NCI-H1436 treated with DMSO at 0.1 percent for 48 hours (cell line): ENCODE measurements at places on chromosomes 13 and 19.

DNA sequence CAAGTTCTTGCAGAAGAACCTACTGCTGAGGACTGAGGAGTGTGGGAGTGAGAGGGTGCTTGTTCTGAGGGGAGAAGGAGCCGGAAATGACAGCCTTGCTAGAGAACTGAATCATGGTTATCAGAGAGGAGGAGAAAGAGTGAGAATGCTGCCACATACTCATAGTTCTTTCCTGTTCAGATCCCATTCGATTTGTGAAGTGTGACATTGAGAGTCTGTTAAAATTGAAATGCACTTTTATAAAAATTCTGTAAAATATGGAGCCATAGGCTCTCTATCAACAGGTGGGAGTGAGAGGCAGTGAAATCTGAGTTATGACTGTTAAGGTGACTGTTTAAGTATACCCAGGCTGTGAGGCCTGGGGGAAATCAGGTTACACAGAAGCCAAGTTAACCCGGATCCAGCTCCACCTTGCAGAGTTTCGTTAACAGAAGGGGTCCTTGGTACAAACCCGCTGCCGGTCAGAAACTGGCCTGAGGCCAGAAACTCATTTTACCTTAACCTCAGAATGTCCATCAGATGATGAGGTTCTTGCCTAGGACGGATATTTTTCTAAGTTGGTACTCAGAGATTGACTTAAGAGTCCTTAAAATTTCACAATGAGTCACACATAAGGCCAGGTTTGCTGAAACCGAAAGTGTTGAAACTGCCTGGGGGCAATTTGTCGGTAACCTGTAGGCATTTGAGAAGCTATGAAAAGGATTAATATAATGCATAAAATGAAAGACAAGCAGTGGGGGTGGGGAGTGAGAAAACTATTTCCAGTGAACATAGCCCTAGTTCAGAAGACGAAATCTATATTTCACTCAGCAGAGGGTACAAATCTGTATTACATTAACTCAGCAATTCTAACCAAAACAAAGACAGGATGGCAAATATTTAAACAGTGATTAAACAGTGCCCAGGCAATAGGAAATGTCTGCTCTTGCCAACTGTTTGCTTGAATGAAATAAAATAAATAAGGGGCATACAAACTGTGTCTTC, 350.5 kb downstream of the KCNRG start:
- no peak for DNase-seq

DNA sequence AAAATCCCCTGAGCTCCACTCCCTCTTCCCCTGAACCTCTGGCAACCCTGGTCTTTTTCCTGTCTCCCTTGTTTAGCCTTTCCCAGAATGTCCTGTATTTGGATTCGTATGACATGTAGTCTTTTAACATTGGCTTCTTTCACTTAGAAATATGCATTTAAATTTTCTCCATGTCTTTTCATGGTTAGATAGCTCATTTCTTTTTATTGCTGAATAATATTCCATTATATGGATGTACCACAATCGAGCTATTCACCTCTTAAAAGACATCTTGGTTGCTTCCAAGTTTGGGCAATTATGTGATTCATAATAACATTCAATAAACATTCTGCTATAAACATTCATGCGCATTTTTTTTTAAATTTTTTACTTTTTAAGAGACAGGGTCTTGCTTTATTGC, 99.6 kb upstream of the ZNF536 start:
- no peak for DNase-seq

- DNase-seq, result no peak
These were observed 32.6 kb downstream of the UBL3 start for GRCh38 chr13:29817604-29818378.

DNA sequence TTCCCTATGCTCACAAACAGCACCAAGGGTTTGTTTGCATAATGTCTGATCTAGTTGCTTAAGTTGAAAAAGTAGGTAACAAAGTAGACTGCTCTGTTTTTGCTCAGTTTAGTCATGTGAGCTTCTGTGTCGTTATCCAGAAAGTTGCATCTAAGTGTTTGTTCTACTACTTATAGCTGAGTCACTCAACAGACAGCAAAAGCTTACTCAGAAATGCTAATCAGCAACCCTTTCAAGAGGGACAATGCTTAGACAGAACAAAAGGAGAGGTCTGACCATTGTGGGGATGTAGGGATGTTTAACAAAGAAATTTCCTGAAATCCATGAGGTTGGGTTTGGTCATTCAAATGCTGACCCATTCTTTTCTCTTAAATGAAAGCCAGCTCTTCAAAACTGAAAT, 106.4 kb downstream of the ATP8A2 start:
- DNase-seq, result no peak

DNA sequence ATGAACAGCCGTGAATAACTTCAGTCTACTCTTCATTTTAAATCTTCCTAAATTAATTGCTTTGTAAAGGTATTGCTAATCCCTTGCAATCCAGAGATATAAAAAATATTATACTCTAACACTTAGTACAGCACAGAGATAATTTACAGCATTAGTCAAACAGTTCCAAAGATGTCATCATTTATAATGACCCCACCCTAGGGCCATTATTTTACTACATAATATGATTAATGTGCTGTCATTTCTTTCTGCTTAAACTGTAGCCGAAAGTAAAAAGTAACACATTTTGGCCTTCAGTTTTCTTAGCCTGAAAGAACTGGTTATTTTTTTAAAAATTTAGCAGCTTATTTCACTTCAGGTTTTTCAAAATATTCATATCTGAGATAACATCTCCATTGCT, 256.3 kb upstream of the RFC3 start:
- no peak for DNase-seq

- no peak for DNase-seq
These were observed 7.3 kb downstream of the SPATA13 start for GRCh38 chr13:24167666-24168391.

GRCh38 chr19:47135156-47135555, 4.5 kb downstream of the SAE1 start:
- DNase-seq, result no peak

- peak; percentile 50 for DNase-seq
These were observed 31.5 kb downstream of the KLF5 start for GRCh38 chr13:73090116-73090822.

GRCh38 chr13:91228940-91229339, 118.5 kb upstream of the MIR17HG start:
- DNase-seq, result no peak

DNA sequence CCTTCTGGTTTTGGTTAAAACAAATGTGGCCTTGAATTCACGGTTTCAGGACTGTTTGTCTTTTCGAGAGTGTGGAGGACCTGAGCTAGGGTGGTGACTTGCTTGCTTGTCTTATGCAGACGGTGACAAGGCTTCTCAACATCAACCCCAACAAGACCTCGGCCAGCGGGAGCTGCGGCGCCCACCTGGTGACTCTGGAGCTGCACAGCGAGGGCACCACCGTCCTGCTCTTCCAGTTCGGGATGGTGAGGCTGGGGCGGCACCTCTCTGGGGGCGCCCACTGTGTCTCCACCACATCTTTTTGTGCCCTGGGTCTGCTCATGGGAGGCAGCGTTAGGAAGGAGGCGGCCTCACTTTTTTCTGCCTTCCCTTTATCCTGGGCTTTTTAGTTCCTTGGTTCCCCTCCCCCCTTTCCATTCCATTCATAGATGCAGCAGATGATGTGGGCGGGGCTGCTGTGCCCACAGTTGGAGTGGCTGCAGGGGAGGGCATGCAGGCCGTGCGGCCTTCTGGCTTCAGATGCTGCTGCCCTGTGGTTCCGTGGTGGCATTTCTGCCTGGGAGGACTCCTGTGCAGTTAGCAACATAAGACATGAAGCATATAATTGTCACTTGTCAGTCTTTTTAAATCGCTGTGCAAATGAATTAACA, 23.3 kb downstream of the LAMP1 start:
- DNase-seq, result no peak

DNA sequence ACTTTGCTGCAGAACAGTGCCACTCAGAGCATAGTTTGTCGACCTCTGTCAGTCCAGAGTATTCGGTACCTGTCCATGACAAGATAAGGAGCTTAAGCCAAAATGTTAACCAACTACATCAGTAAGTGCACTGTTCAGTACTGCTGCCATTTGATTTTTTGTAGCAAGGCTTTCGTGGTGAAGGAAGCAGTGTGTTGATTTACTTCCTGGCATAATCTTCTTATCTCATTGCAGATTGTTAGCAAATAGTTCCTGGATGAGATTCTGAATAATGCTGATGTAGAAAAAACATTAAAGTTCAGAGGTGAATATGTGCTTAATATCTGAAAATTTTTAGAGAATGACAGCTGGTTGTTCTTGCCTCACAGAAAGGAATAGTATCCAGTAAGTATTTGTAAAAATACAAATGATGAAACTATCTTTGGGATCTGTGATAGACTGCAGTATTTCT, 85.7 kb downstream of the LRRC63 start:
- no peak for DNase-seq
